ENCODE measurements at places on chromosomes 12 and 14.

DNA sequence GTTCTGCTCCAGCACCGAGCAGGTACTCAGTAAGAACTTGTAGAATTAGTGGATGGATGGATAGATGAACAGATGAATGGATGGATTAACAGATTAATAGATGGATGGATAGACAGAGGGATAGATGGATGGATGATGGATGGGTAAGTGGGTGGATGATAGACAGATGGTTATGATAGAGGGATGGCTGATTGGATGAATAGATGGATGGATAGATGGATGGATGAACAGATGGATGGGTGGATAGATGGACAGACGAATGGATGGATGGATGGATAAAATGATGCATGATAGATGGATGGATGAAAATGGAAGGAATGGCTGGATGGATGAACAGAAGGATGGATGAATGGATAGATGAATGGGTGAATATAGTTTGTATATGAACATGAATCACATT, 8.0 kb upstream of the MAP1LC3B2 start:
- DNase-seq = no peak

GRCh38 chr12:68252077-68252476, 1.3 kb downstream of the IL22 start:
- DNase-seq = no peak

- no peak for DNase-seq
These were observed 169.5 kb downstream of the CHST11 start for GRCh38 chr12:104626069-104626837.

GRCh38 chr14:99696929-99697328, 12.8 kb downstream of the CYP46A1 start:
- DNase-seq = no peak

- no peak for DNase-seq
These were observed 10.9 kb downstream of the PLEKHD1 start for GRCh38 chr14:69495341-69495921.

DNA sequence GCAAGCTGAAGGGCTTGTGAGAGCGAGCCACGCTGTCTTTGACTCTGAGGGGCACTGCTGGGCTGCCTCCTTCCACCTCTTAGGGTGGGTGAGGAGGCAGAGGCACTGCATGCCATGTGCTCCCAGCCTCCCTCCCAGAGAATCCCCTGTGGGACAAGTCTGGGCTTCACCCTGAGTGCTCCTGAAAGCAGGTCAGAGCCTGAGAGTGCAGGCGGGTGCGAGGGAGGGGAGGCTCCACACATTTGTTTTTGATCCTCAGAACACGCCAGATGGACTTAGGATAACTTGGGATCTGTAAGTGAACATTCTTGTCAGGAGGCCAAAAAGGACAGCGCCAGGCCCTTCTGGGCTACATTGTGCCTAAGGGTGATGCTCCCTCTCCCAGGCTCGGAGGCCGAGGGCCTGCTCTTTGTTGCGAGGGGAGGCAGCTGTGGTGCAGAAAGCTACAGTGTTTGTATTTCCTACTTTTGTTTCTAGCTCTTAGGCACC, 155.4 kb downstream of the TMX1 start:
- DNase-seq = no peak

DNA sequence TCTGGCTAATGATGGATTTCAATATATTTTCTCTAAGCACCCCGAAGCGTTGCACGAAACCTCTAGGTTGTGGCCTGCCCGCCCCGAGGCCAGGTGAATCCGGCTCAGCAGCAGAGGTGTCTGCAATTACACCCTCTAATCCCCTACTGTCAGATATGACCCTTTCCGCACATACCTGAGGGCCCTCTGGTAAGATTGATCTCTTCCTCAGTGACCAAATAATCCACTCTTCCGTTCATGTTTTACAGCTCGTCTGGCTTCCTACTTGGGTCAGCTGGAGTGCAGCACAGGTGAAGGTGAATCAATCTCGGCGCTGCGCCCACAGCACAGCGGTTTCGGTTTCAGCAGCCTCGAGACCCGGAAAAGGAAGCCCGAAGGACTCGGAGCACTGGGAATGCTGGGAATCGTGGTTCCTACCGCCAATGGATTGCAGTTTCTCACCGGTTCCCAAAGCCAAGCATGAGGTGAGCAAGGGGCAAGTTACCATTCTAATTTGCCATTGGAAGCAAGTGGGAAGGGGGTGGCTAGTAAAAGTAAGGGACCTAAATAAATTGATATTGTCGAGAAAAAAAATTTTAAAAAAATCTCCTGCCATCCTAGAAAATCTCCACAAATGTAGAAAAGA, at the start of gene SYNJ2BP:
SYNJ2BP (minus strand) TSS at position 366 of the 625 bp plus-strand sequence; CDS start at position 239, 127 bp downstream.
- DNase-seq = peak; percentile 47

DNA sequence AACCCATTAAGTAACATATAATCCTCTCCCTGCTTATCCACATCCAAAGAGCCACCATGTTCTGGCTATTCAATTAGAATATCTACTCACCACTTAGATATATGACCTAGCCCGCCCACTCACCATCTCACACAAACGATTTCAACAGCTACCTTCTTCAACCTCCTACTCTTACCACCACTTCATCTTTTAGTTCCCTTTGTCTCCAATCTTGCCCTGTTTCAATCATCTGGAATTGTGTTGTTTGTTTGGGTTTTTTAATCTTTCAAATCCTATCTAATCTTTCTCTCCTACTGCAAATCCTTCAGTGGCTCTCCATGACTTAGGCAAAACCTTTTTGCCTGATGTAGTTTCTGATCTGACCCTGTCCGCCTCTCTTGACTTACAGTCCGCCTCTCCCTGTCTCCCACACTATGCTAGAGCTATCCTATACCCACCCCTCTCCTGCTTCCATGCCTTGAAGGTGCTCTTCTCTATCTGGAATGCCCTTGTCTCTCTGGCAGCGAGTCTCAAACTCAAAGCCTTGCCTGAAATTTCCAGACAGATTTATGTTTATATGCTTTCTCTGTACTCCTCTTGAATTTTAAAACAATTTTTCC, 161.0 kb upstream of the CRY1 start:
- no peak for DNase-seq

DNA sequence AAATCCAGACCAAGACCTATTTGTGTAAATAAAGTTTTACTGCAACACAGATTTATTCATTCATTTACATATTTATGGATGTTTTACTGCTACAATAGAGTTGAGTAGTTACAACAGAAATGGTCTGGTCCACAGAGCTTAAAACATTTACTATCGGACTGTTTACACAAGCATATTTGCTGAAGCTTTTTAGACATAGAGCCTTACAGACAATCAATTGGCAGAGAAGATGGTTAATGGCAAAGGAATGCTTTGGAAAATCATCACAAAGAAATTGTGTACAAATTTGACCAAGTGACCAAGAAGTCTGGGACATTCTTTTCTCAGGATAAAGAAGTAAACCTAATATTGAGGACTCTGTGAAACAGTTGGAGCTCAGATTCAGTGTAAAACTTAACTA, 504.3 kb downstream of the SLC16A7 start:
- no peak for DNase-seq

- DNase-seq = no peak
These were observed 344.7 kb downstream of the CACNA1C start for GRCh38 chr12:2397356-2398045.

- no peak for DNase-seq
These were observed 16.4 kb upstream of the AMN1 start for GRCh38 chr12:31745242-31745641.

DNA sequence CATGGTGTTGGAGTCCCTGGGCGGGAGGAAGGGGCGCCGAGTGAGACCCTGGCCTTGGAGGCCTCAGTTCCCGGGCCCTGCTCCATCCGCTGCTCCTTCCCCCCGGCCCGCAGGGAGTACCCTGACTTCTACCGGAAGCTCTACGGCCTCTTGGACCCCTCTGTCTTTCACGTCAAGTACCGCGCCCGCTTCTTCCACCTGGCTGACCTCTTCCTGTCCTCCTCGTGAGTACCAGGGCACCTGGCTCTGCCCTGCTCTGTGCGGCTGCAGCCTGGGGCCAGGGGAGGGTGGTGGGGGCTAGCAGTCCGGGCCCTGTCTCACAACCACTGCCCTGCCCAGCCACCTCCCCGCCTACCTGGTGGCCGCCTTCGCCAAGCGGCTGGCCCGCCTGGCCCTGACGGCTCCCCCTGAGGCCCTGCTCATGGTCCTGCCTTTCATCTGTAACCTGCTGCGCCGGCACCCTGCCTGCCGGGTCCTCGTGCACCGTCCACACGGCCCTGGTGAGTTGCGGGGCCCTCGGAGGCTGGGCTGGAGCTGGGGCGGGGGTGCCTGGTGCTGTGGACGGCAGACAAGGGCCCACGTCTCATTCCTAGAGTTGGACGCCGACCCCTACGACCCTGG, 7.0 kb downstream of the NOC4L start:
- no peak for DNase-seq

- no peak for DNase-seq
These were observed 163.3 kb downstream of the TMTC3 start for GRCh38 chr12:88305254-88305890.

- DNase-seq = no peak
These were observed 140.4 kb upstream of the FRMD6 start for GRCh38 chr14:51511265-51511664.

DNA sequence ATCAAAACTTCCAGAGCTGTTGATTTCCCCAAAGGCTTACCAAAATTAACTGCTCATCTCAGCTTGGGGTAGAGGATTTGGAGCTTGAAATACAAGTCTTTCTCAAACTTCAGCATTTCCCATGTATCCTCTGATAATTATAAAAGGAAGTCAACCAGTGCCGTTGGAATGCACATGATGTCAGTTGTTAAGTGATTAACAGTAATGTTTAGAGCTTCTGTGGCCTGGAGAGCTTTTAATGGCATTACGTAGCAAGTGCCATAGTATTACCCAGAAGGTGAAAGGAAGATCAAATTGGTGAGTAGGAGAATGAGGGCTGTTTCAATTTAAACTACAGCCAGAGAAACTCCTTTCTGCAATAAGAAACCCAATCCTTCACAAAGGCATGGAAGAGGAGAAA, 62.5 kb upstream of the PTPRR start:
- no peak for DNase-seq

DNA sequence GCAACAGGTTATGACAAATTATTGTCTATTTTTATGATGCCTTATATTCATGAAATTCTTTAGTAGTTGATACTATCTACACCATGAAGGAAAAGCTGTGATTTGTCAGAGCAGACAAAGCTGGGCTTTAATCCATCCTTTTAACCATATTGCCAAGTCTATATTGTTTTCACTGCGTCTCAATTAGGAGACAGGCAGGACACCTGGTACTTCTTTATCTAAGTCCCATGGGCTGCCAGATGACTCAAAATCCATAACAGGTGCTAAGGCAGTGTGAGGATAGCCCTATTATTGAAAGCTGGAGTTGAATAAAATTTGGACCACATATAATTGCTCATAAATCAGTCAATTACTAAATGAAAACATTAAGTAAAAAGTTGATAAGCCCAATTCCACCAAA, 22.6 kb downstream of the INSM2 start:
- no peak for DNase-seq

DNA sequence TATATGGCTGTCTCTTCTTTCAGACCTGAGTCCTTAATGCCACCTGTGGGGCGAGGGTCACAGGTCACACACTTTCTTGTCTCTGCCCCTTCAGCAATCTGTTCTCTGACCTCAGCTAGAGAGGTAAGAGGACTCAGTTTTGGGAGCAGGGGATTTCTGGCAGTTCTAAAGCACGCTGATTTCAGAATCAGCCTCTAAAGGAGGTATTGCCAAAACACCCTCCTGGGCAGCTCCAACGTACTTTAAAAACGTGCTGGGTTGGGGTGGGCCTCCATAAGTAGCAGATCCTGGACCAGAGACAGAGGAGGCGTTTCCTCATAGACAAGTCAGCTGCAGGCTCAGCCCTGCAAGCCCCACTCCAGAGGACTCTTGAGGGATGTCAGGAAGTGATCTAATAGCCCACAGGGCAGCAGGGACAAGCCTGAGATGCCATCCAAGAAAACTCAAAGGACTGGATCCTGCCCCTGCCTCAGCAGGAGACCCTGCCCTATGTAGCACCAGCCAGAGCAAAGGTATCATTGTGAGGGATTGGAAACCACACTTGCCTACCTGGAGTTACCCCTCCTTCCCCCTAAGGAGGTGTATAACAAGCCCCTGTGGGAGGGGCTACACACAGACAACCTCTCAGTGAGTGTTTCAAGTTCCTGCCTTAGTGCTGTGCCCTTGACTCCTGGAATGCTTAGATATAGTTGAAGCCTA, 8.5 kb downstream of the CTDSP2 start:
- no peak for DNase-seq

DNA sequence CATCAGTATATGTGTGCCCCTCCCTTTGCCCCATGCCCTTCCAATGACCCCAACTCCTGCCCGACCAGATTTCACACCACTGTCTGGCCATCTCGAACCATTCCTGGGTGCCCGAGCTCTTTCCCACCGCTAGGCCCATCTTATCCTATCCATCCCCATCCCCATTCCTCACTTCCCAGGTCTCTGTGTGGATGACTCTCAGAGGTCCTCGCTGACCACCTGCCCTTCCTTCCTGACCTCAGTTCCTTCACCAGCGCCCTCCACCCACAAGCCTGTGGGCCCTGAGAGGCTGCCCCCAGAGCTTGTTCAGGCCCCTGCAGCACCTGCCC, 49.1 kb downstream of the CYP46A1 start:
- DNase-seq = no peak

GRCh38 chr14:22865424-22866405, 5.8 kb upstream of the LRP10 start:
- no peak for DNase-seq

GRCh38 chr14:85464135-85464895, 65.6 kb upstream of the FLRT2 start:
- no peak for DNase-seq

DNA sequence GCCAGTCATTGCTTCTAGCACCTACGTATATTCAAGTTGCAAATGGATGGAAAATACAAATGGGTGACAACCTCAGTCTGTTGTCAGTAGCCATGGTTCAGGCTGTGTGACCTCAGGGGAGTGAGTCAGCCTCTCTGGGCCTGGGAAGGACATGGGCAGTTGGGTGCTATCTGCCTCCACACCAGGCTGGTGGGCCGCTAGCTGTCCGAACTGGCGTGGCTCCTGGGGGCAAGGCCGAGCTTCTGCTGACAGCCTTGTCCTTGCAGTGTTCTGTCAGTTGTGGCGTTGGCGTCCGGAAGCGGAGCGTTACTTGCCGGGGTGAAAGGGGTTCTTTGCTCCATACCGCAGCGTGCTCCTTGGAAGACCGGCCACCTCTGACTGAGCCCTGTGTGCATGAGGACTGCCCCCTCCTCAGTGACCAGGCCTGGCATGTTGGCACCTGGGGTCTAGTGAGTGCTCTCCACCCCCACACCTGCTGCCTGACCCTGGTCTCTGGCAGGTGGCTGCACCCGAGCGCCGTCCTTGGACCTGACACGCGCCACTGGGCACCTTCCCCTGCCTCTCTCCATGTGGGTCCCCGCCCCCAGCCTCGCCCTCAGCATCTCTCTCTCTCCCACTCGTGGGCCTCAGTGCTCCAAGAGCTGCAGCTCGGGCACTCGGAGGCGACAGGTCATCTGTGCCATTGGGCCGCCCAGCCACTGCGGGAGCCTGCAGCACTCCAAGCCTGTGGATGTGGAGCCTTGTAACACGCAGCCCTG, 17.1 kb downstream of the PAPLN start:
- no peak for DNase-seq

- no peak for DNase-seq
These were observed 5.6 kb downstream of the CNIH1 start for GRCh38 chr14:54435500-54435981.

GRCh38 chr12:15429262-15429661, 107.0 kb downstream of the PTPRO start:
- no peak for DNase-seq

All from activated gamma-delta T cell treated with Interleukin-2 at 50 U/mL for 16 hours (primary cell).